ENCODE measurements at places on chromosomes 1 and 21. TPM values are rescaled to one million over a fixed set of nuclear protein-coding genes. Genes with fewer than 3 reads are reported as not detected.

The CAMTA1 gene
- total RNA-seq: 35.8 TPM

The RXFP4 gene
- total RNA-seq: not detected

The ADCY10 gene
- not detected for total RNA-seq

The CLEC20A gene
- not detected for total RNA-seq

The ITLN2 gene
- total RNA-seq: 1.0 TPM

The SYCP1 gene
- not detected for total RNA-seq

The ANXA9 gene
- total RNA-seq: 69.0 TPM

The TFF2 gene
- total RNA-seq: not detected

The AMY1C gene
- total RNA-seq: not detected

The NCF2 gene
- 35.3 TPM for total RNA-seq

The OR2T33 gene
- not detected for total RNA-seq

The MASP2 gene
- total RNA-seq: not detected

The CCDC185 gene
- not detected for total RNA-seq

The BLACAT1 gene
- not detected for total RNA-seq

The PRAMEF13 gene
- total RNA-seq: not detected

- DNase-seq: no peak
These were observed 26.2 kb upstream of the LBR start for GRCh38 chr1:225453797-225454648.

GRCh38 chr1:86396498-86396890 is 371 bp upstream of the ODF2L start:
- DNase-seq: no peak

DNA sequence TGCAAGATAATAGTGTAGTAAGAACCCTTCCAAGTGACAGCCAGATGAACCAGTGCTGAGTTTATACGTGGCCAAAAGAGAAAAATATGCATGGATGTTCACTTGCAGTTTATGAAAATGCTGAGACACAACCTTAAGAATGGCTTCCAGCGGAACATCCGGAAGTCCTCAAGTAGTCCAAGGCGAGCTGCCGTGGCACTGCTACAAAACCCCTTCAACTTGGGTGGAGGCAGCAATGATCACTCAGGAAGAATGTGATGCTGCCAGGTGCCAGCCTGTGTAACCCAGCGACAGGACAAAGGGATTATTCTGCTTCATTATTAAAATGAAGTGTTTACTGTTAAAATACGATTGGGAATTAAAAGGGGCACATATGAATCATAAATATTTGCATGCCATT is 179.6 kb downstream of the RUNX1 start:
- DNase-seq: no peak

DNA sequence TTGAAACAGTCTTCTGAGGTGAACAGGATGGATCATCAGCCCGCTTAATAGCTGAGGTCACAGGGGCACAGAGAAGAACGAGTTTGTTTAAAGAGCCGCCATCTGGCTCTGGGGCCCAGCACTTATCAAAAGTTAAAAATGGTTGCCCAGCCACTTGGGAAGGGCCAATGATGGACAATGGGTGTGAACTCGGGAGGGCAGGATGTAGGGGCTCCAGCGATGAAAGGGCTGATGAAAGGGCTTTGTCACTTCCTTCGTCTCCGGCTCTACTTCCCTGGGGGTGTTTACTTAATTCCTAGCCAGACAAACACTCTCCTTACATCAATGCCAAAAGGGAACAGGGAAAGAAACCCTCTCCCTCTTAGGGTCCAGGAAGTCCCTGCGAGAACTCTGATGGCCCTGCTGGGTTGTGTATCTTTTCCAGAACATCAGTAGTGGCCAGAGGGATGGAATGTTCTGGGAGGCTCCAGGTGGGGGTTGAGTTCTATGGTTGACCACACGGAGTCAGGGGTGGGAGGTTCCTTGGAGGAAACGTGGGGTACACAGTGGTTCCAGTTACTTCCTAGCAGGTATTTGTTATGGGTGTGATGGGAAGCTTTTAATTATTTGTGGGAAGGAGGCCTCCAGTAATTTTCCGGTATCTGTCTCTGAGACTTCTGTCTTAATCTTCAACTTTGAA is 9.0 kb upstream of the ABCG1 start:
- DNase-seq: peak; percentile 70

DNA sequence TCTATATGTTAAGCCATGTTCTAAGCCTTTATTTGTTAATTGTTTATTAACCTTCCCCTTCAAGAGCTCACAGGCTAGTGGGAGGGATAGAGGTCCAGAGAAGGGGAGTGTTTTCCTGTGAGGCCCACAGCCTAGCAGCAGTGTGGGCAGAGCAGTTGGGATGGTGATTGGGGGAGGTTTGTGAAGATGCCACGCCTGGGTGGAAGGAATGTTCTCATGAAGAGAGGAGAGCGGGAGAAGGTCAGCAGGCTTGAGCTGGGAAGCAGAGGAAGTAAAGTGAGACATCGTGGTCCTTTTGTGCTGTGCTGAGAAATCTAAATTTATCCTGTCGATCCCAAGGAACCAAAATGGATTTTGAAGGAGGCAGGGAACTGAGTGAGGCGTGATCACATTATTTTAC is 42.6 kb downstream of the TRAPPC10 start:
- peak; percentile 45 for DNase-seq

GRCh38 chr1:185311589-185312225 is 5.3 kb downstream of the IVNS1ABP start:
- no peak for DNase-seq

GRCh38 chr1:36450919-36451305 is 661 bp upstream of the OSCP1 start:
- no peak for DNase-seq

DNA sequence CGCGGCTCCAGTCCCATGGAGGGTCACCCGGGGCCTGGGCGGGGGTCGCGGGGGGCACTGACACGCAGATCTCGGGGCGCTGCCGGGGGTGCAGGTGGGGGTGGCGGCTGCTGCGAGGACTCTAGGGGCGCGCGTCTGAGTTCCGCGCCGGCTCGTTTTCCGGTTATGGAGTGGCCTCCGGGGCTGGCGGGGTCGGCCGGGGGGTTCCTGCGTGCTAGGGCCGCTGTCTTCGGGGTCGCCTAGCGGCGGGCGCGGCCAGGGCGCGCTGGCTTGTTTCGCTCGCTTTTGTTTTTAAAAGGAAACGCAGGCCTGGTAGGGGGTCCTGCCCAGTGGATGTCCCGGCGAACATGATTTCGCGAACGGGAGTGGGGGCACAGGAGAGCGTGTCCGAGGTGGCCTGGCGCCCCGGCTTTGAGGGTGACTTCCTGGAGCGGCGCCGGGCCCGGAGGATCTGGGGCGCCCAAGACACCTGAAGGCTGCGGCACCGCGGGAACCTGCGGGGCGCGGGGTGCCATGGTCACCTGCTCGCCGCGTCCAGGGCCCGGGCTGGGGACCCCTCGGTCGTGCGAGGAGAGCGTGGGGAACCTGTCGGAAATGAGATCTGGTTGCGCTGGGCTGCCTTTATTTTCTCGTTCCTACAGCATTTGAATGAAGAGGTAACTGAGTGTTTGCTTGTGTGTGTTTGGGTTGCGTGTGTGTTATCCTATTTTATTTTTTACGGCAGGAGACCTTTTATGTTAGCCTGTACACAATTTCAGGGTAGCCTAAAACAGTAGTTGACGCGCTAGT is 618 bp downstream of the ETS2 start:
- no peak for DNase-seq

DNA sequence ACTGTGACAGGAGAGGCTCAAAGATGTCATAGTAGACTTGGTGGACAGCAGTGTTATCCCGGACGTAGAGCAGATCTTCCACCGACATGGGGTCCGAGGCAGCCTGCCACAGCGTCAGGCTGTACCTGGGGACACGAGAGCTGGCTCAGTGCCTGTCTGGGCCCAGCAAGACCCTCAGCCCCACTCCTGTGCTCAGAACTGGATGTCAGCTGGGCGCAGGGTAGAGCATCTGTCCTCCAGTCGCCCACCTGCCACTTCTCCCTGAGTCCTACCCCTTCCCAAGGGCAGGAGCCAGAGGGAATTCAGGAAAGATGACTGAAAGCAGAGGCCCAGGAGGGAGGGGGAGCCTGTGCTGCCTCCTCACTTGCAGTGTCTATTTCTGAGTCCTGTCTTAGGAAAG is 11.7 kb downstream of the FAM151A start:
- DNase-seq: no peak

- DNase-seq: no peak
These were observed 4.3 kb upstream of the C1QTNF12 start for GRCh38 chr1:1250786-1251284.

DNA sequence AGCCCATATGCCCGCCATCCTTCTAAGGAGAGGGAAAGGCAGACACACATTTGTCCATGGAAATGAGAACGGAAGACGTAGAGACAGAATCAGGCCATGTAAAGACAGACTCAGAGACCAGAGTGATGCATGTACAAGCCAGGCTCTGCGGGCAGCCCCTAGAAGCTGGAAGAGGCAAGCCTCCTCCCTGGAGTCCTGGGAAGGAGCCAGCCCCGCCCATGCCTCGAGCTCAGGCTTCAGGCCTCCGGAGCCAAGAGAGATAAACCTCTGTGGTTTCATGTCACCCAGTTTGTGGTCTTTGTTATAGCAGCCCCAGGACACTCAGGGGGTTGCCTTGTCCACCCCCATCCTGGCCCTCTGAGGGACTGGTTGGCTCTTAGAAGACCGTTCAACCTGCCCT is 11.6 kb downstream of the PDE9A start:
- DNase-seq: no peak

GRCh38 chr1:156012051-156012817 is 8.5 kb downstream of the SSR2 start:
- DNase-seq: no peak

GRCh38 chr1:84581648-84582047 is 7.4 kb upstream of the CTBS start:
- no peak for DNase-seq

DNA sequence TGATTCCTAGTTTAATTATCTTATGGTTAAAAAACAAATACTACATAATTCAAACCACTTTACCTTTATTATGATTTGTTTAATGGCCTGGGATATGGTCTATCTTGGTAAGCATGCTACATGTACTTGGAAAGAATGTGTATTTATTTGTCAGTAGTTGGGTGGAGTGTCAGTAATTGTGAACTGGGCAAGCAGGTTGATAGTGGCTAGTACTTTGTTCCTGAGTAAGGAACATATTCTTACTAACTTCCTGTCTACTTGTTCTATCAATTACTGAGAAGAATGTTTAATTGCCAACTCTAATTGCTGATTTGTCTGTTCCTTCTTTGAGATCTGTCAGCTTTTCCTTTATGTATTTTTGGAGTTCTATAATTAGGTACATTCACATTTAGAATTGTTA is 49.2 kb upstream of the ABCG1 start:
- no peak for DNase-seq

- DNase-seq: no peak
These were observed 47.7 kb upstream of the RPL11 start for GRCh38 chr1:23643736-23644554.

- no peak for DNase-seq
These were observed 58.4 kb downstream of the PLXNA2 start for GRCh38 chr1:208185801-208186231.

- DNase-seq: no peak
These were observed 63.3 kb downstream of the LRRC40 start for GRCh38 chr1:70142075-70142474.

DNA sequence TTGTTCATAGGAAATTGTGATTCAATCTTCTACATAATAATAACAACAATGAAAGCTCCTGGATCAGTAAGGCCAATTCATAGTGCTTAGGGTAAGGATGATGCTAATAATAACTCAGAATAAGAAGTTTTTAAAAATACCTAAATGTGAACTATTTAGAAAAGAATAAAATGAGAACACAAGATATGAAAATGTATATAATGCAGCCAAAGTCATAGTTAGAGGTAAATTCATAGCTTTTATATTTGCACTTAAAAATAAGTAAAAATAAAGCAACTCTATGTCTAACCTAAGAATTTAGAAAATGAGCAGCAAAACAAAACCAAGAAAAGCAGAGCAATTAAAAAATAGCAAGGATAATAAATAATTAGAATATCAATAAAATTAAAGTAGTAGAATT is 43.5 kb upstream of the JUN start:
- DNase-seq: no peak

- DNase-seq: no peak
These were observed 41.2 kb downstream of the GJA5 start for GRCh38 chr1:147719029-147719698.

DNA sequence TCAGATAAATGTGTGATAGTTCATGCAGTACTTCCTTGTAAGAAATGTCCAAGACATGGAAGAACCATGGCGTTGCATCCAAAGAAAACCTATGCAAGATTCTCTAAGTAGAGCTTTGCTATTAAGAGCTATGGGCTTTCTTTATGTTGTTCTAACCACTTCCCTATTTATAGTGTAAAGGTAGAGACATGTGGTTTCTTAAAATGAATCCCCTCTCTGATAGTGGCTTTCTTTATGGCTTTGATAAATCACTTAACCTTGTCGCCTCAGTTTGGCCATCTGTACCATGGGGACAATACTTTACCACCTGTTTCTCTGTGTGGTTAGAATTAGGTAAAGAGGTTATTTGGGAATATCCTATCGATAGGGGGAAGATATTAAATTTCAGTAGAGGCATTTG is 305.5 kb downstream of the NFIA start:
- DNase-seq: no peak

GRCh38 chr1:112840631-112841624 is 115.1 kb downstream of the SLC16A1 start:
- no peak for DNase-seq

DNA sequence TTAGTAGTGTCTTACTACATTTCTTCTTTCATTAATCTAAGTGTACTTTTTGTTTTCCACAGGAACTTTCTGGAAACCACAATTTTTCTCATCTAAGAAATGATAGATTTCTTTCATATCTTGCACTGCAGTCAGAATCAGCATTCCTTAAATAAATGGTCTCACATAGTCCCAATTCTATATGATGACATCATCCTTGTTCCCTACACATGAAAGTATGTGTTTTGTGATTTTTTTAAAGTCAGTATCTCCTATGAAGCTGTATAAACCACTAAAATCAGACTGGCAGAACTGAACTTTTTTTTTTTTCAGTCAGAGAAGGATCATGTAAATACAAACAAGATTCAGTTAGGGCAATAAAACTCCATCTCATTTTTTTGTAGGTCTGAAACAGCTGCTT is 742.6 kb upstream of the CXADR start:
- DNase-seq: no peak

- no peak for DNase-seq
These were observed 17.4 kb downstream of the ACTRT2 start for GRCh38 chr1:3038571-3039181.

DNA sequence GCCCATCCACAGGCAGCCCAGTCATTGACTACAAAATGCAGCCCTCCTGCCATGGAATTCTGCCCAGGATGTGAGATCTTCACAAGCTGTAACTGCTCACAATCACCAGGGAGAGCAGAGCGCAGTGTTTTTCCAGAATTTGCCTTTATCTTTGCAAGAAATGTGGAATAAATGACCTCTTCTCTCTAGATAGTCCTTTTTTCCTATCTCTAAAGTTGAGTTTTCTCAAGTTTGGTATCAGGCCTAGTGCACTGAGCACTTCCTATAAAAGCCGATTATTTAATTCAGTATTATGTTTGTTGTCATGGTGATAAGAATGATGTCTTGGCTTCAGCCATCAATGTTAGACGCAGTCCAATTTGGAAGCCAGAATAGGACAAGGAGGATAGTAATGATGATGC is 246.9 kb upstream of the IRF2BP2 start:
- DNase-seq: no peak

- no peak for DNase-seq
These were observed 14.5 kb upstream of the MX1 start for GRCh38 chr21:41411449-41412089.
